Mucosa of gallbladder (tissue), 1 donor: ENCODE measurements at places on chromosomes 7 and 10.

DNA sequence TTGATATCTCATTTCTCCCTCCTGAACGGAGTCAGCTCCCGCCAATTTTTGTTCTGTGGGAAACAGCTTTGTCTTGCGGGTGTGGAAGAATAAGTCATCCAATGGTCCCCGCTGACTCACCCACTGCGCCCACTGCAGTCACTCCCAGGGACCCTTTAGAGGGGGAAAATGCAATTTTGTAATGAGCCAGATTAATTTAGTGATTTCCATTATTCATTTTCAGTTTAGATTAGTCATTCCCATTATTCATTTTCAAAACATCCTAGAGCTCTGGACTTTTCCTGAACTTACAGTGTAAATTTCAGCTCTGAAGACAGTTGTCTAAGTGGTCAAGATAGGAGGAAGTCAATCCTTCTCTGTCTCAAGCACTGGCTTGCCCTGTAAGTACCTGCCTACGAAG, 154.9 kb upstream of the TMEM72 start:
- no peak for DNase-seq

DNA sequence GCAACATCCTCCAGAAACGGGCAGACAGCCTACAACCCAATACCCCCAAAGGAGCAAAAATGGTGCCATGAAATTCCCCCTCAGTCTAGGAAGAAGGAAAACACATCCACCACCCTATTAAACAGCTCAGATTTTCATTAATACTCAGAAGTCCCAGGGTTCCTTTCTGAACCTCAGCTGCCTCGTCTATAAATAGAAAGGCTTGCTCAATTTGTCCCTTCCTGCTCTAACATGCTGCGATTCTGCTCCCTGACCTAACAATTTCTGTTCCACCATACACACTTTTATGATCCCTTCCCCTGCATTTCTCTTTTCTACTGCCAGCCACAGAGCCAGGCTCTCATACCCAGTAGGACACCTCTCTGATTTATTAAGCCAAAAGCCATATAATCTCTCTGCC, 68.1 kb downstream of the MTERF1 start:
- DNase-seq = no peak

GRCh38 chr7:150402671-150403321, 23.7 kb downstream of the ZNF775 start:
- DNase-seq = peak; percentile 74

- DNase-seq = peak; percentile 34
Observed at GRCh38 chr7:117872561-117873309, 506 bp downstream of the CTTNBP2 start.

GRCh38 chr10:47285381-47286115, 14.4 kb upstream of the GDF10 start:
- no peak for DNase-seq

GRCh38 chr10:34760606-34761005, 54.5 kb downstream of the PARD3 start:
- no peak for DNase-seq
